Stimulated activated CD4-positive, alpha-beta T cell treated with anti-CD3 and anti-CD28 coated beads, TNF-alpha, amount 100 ng/mL, for 4 hours (primary cell): ENCODE measurements at places on chromosomes 2 and 18.

- DNase-seq: no peak
Observed at GRCh38 chr18:9683418-9684396, 24.4 kb upstream of the RAB31 start.

- no peak for DNase-seq
Observed at GRCh38 chr2:19775315-19775714, 126.5 kb downstream of the TTC32 start.

- DNase-seq: no peak
Observed at GRCh38 chr2:78644854-78645253, 380.6 kb upstream of the REG3G start.

DNA sequence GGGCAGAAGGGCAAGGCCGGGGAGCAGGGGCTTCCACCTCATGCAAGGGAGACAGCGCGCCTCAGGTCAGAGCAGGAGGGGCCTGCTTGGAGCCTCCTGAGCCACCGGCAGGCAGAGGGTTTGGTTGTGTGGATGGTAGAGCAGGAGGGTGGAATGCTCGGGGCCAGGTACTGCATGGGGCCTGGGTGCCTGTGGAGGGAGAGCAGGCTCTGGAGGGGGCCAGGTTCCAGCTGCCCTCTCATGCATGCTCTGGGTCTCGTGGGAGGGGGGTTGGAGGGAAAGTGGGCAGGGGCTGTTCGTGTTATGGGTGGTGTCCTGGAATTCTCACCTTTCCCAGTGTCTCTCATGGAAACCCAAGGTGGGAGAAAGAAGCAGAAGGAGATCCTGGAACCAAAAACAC is 3.2 kb upstream of the IL1R2 start:
- DNase-seq: no peak
